ENCODE measurements at places on chromosomes 5 and 9. TPM values are rescaled to one million over a fixed set of nuclear protein-coding genes. Genes with fewer than 3 reads are reported as not detected.

AQP3 gene
- total RNA-seq, result 3.3 TPM

DNA sequence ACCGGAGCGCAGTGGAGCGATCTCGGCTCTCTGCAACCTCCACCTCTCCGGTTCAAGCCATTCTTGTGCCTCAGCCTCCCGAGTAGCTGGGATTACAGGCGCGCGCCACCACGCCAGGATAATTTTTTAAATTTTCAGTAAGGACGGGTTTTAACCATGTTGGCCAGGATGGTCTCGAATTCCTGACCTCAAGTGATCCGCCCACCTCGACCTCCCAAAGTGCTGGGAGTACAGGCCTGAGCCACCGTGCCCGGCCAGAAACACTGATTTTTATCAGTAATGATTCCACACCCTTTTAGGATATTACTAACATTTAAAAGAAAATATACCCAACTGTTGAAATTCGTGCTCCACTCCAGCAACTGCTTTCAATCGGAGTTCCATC is 464 bp upstream of the FAM151B start:
- DNase-seq, result no peak

CSF1R gene
- total RNA-seq, result 0.36 TPM

DNA sequence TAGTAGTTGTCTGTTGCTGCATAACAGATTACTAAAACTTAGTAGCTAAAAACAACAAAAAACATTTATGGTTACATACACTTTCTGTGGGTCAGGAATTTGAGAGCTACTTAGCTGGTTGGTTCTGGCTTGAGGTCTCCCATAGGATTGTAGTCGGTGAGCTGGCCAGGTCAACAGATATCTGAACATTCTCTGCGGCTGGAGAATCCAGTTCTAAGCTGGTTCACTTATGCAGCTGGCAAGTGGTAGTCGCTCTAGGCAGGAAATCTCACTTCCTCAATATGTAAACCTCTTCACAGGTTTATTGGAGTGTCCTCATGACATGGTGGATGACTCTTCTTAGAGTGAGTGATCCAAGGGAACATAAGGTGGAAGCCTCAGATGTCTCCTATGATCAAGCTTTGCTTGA is 65.7 kb upstream of the TNFAIP8 start:
- DNase-seq, result peak; percentile 18

DNA sequence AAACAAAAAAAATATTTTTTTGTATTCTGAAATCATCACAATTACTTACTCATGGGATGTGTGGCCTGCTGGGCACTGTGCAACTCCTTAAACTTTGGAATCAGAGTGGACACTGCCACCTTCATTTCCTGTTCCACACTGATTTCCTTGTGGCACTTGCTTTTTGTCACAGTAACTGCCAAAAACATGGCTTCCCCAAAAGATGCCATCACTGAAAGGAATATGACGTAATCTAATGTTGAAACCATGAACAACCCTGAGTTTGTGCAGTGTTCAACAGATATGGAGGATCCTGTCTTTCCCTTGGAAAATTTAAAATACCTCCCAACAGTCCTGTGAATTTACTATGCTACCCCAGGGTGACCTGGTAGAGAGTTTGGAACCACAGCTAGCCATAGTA is 12.6 kb upstream of the IL12B start:
- no peak for DNase-seq

DNA sequence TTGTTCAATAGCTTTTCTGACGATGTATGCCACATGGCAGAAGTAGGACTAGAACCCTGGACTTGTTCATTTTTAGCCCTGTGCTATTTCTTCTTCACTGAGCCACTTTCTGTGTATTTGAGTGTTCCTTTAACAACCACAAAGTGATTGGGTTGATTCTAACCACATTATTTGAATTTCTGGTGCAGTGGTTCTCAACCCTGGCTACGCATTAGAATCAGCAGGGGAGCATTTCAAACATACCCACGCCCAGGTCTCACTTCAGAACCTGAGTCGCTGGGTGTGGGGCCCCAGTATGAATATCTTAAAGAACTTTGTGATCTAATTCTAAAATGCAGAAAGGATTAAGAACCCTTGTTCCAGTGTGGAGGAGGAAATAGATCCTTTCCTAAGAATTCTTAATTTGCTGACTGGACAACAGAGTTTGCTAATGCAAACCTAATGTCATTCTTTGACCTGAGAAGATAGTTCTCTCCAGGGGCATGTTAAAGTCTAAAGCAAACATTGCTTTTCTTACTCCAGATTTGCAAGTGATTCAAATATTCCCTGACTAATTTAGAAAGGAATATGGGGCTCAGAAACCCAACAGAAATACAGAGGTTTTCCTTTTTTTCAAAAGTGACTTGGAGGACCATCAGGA is 75.4 kb upstream of the GDNF start:
- DNase-seq, result no peak

NAIP gene
- total RNA-seq, result 1.7 TPM

GRCh38 chr9:127066851-127067136 is 55.6 kb downstream of the ANGPTL2 start:
- DNase-seq, result peak; percentile 79

- no peak for DNase-seq
Observed at GRCh38 chr5:174078416-174078815, 32.9 kb downstream of the NSG2 start.
